Endodermal cell (in vitro differentiated cells): ENCODE measurements at places on chromosomes 11 and 22.
A peak's percentile ranks its signal among the peaks of the same experiment; 100 is the strongest.

GRCh38 chr11:88384669-88385005, 47.1 kb upstream of the CTSC start:
- no peaks in the 10 kb centered on the region for H3K36me3 ChIP-seq
- H3K4me3 ChIP-seq, result no peak overlapping the region
- no peaks in the 10 kb centered on the region for H3K4me1 ChIP-seq
- no peak for DNase-seq

DNA sequence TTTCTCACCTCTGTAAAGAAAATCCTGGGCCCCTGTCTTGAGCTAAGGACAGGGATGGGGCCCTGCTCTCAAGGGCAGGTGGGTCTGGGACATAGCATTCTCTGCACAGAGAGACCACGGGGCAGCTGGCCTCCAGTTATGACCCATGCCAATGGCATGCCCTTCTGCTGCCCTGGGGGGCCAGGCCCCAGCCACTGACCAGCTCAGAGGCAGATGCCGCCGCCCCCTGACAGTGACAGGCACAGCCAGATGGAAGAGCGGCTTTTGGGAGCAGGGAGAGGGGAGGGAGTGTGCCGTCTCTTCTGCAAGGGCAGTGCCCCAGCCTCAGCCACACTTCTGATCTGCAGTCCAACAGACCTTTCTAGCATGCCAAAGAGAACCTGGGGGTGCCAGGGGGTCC, 114.8 kb upstream of the NAV2 start:
- no peak overlapping the region for H3K4me3 ChIP-seq
- peak; percentile 51 for DNase-seq
- no peaks in the 10 kb centered on the region for H3K27me3 ChIP-seq
- H3K36me3 ChIP-seq, result no peaks in the 10 kb centered on the region
- H3K27ac ChIP-seq, result no peak overlapping the region

- no peaks in the 10 kb centered on the region for H3K4me1 ChIP-seq
- DNase-seq, result no peak
- H3K27me3 ChIP-seq, result peaks cover 5% of the 10 kb centered on the region
- no peak overlapping the region for H3K4me3 ChIP-seq
- H3K36me3 ChIP-seq, result no peaks in the 10 kb centered on the region
- no peak overlapping the region for H3K27ac ChIP-seq
These were observed 13.8 kb upstream of the PVALB start for GRCh38 chr22:36830601-36831000.

DNA sequence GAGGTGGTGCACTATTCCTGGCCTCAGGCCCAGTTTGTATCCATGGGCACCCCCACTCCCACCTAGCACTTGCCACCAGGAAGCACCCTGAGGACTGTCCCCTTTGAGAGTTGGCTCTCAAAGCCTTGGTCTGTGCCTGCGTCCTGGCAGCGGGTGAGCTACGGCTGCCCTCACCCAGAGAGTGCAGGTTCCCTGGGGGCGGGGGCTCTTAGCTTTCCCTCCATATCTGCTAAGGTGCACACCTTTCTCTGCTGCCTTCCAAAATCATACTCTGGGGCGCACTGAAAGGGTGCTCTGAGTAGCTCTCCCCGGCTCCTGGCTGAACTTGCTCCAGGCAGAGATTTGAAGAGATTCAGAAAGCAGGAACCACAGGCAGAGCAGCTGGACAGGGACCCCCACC, 7.1 kb downstream of the KCNQ1 start:
- no peaks in the 10 kb centered on the region for H3K4me1 ChIP-seq
- peaks cover 73% of the 10 kb centered on the region for H3K27me3 ChIP-seq
- no peaks in the 10 kb centered on the region for H3K36me3 ChIP-seq

- H3K27me3 ChIP-seq, result peaks cover 22% of the 10 kb centered on the region
- no peak overlapping the region for H3K27ac ChIP-seq
- no peaks in the 10 kb centered on the region for H3K36me3 ChIP-seq
- no peaks in the 10 kb centered on the region for H3K4me1 ChIP-seq
These were observed 15.3 kb upstream of the IL17REL start for GRCh38 chr22:50027639-50028537.

- H3K27ac ChIP-seq, result no peak overlapping the region
- no peak overlapping the region for H3K4me3 ChIP-seq
- no peaks in the 10 kb centered on the region for H3K27me3 ChIP-seq
- no peaks in the 10 kb centered on the region for H3K4me1 ChIP-seq
- no peak for DNase-seq
- no peaks in the 10 kb centered on the region for H3K36me3 ChIP-seq
These were observed 61.6 kb upstream of the PPARA start for GRCh38 chr22:46088541-46089311.

- no peaks in the 10 kb centered on the region for H3K4me1 ChIP-seq
- no peaks in the 10 kb centered on the region for H3K36me3 ChIP-seq
- no peak overlapping the region for H3K4me3 ChIP-seq
- peaks cover 4% of the 10 kb centered on the region for H3K27me3 ChIP-seq
- H3K27ac ChIP-seq, result no peak overlapping the region
These were observed 97.7 kb upstream of the PARVA start for GRCh38 chr11:12279672-12280108.

GRCh38 chr11:73590991-73591390, 6.9 kb downstream of the FAM168A start:
- H3K27me3 ChIP-seq, result no peaks in the 10 kb centered on the region
- H3K27ac ChIP-seq, result no peak overlapping the region
- H3K4me3 ChIP-seq, result no peak overlapping the region
- H3K36me3 ChIP-seq, result peaks cover 5% of the 10 kb centered on the region
- no peaks in the 10 kb centered on the region for H3K4me1 ChIP-seq
- no peak for DNase-seq

DNA sequence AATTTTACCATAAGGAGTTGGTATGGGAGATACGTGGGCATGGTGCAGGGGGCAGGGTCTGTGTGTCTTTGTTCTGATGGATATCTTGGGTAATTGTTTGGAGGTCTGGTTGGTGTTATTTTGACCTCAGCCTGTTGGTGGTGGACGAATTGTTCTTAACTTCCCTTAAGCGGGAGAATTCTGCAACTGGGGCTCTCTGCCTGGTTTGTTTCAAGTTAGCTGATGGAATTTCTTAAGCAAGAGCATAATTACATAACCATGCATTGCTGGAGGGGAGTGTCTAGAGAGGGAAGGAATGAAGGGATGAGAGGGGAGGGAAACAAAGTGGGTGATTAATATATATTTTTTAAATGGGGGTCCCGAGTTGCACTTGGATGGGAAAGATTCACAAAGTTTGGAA, 908.5 kb upstream of the RAG2 start:
- peaks cover 12% of the 10 kb centered on the region for H3K4me1 ChIP-seq
- DNase-seq, result no peak
- no peaks in the 10 kb centered on the region for H3K36me3 ChIP-seq
- H3K4me3 ChIP-seq, result peak overlapping the region; percentile 6
- H3K27me3 ChIP-seq, result peaks cover 20% of the 10 kb centered on the region
- no peak overlapping the region for H3K27ac ChIP-seq

- peak overlapping the region; percentile 86 for H3K4me3 ChIP-seq
- H3K27ac ChIP-seq, result peak overlapping the region; percentile 62
- no peaks in the 10 kb centered on the region for H3K27me3 ChIP-seq
- DNase-seq, result peak; percentile 54
These were observed 826 bp upstream of the EEF1G start for GRCh38 chr11:62574363-62575071.

GRCh38 chr11:4480577-4481239, 1.7 kb upstream of the OR52K1 start:
- no peak for DNase-seq
- H3K27ac ChIP-seq, result no peak overlapping the region
- H3K36me3 ChIP-seq, result no peaks in the 10 kb centered on the region
- no peak overlapping the region for H3K4me3 ChIP-seq

GRCh38 chr11:3203221-3204043, 15.2 kb downstream of the MRGPRG start:
- peaks cover 3% of the 10 kb centered on the region for H3K4me1 ChIP-seq
- DNase-seq, result peak; percentile 78
- H3K27me3 ChIP-seq, result peaks cover 87% of the 10 kb centered on the region
- no peaks in the 10 kb centered on the region for H3K36me3 ChIP-seq

DNA sequence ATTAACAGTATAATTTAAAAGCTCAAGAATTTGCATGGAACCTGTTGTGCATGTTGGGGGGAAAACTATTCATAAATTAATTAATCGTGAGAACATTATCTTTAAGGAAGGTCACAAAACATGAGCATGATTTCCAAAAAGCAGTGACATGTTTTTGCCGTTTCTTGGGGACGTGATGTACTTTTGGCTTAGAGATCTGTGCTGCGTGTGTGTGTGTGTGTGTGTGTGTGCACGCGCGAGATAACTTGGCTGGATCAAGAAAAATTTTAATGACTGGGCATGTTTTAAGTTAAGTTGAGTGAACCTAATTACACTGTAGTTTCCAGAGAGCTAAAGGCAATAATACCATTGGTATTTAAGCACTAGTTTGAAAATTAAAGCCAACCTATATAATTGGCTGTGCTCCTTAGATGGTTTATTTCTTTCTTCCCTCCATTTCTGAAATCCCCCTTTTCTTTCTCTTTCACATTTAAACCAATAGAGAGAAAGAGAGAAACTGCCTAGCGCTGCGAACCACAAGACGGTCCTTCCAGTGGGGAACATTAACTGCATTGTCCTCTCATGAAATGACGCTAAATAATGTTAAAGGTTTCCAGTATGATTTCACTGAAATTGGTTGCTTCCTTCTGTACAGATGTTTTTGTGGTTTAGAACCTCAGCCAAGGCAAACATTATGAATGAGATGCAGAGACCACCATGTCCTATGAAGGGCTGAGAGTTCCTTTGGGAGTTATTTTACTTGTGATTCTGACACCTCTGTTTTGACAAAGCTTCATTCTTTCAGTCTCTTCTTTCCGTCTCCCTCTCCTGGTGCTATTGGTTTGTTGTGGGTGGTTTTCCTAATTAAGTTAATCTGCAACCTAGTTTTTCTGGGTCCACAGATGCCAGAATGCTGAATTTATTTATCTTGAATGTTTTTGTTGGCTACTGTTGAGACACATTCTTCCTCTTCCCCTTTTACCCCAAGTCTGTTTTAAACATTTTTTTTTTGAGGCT, 51.7 kb downstream of the ZBTB16 start:
- H3K36me3 ChIP-seq, result no peaks in the 10 kb centered on the region
- peaks cover 4% of the 10 kb centered on the region for H3K27me3 ChIP-seq
- H3K27ac ChIP-seq, result no peak overlapping the region
- H3K4me1 ChIP-seq, result no peaks in the 10 kb centered on the region
- H3K4me3 ChIP-seq, result no peak overlapping the region
